ENCODE measurements at places on chromosomes 7 and 10.
A peak's percentile ranks its signal among the peaks of the same experiment; 100 is the strongest.

DNA sequence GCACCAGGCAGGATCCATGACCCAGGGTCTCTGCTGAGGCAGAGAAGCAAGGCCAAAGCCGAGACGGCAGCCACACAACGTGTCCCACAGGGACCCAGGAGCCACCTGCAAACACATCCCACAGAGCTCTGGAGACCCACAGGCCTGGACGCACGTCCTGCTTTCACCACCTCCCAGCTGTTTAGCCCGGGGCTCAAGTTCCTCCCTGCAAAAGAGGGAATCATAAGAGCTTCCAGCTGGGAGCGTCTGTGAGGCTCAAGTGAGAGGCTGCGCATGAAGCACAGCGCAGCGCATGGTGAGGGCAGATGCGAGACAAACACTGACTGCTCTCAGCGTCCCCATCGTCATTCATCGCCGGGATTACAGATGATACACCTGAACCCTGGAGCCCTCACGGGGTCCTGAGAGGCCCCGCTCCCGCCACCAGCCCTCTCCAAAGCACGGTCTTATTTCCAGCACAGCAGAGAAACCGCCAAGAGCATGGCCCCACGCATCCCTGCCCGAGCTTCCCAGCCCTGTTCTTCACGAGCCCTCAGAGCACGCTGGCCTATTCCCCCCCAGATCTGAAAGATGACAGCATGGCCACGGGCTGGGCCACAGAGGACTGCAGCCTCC, 88.7 kb downstream of the MAD1L1 start:
- DNase-seq = no peak

GRCh38 chr10:11527068-11527467, 84.4 kb downstream of the USP6NL start:
- no peak for DNase-seq

DNA sequence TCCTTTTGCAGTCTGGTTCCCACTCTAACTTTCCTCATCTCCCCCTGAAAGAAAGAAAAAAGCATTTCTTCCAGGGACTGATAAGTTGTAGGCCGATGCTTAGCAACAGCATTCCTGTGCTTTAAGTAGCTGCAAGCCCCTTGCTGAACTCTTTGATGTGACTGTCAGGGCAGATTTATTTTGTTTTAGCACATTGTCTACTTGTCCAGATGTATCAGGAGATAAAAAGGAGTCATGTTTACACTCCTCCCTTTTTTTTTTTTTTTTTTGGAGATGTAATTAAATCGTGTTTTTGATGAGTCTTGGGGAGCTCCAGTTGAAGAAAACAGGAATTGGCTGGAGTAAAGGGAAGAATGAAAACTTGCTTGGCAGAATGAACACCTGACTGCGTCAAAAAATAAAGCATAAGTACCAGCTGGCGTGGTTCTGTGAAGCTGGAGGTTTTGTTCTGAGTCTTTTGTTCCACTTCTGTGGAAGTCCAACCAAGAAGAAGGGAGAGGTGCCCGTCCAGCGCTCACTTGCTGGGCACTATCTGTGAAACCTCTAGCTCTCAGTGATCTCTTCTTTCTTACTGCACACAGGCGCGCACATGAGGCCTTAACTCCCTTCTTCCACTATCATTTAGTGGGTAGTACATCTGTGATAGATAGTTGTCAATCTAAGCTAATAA, 871.7 kb downstream of the LRMDA start:
- no peak for DNase-seq

DNA sequence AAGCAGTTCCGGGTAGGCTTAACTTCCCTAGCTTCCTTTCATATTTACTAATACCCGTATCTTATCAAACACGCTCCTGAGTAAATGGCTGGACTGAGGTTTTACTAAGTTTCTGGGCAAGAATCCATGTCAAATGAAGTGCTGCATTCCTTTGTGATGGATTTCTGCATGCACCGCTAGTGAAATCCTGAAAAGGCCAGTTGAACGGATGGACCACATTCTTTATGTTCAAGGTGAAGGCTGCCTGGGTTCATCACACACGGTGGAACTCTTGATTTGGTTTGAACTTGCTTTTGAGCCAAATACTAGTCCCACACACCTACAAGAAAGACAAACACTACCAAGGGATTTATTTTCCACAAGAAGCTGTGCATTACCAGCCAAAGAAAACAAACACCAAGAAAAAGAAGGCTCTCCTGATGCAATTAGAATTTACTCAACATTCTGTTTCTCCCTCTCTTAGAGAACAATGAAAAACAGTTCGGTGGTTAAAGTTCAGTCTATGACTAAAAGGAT, 255.0 kb upstream of the SEMA3C start:
- peak; percentile 90 for DNase-seq

DNA sequence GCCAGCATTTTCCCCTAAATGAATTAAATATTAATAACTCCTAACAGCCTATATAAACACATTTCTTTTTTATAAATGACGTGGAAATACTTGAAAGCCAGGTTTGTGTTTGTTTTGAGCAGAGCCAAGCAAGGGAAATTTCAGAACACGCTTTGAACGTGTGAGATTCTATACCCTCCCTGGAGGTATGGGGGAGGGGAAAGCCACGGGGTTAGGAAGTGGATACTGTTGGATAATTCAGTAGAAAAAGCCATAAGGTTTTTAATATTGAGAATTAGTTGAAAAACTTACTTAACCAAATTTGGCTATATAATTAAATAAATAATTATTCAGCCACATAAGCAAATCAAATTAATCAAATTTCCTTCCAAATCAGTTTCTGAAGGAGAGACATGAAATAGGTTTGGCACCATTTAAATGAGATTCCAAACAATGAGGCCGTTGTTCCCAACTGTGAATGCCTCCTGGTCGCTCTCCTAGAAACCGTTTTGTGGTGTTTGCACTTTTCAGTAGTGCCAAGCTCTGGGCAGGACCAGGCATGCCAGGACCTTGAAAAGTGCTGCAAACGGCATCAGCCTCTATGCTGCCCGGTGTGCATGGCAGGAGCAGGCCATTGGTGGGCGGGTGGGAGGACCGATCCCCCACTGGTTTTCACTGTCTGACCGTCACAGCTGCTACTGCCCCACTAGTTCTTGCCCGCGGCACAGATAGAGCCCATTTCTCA, 88.1 kb downstream of the SEPTIN14 start:
- no peak for DNase-seq

DNA sequence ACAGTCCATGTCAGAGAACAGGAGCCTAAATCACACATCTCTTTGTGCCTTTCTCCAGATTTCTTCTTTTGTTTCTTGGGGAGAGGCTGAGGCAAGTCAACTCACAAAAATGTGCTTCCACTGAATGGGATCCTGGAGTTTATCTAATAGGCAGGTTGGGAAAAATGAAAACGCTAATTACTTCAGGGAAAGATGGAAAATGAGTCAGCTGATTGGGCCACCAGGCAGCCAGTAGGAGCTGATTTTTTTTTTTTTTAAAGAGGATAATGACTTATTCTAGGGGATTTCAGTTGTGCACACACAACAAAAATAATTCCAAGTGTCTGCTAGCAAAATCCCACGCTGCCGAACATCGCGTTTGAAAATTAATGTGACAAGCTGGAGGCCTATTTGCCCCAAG, 412.8 kb upstream of the ZMIZ1 start:
- no peak for DNase-seq

- DNase-seq = no peak
Measured at GRCh38 chr10:27625452-27626211, 120.0 kb downstream of the MKX start.
